ENCODE measurements at places on chromosomes 2 and 18.

DNA sequence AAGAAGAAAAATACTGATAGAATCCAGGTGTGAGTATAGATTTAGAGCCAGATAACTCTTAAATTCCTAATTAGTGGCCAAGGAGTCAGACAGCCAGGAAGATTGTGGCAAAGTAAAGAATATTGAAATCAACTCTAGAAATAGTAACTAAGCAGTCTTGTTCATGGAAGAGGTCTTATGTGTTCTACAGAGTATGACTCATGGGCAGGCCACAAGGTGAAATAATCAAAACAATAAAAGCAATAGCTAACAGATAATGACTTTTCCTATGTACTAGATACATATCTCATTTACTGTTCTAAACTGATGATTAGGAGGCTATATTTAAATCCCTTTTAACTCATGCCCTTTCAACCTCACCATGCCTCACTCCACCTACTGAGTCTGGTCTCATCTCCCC lies 227.4 kb upstream of the COL3A1 start:
- DNase-seq = no peak

DNA sequence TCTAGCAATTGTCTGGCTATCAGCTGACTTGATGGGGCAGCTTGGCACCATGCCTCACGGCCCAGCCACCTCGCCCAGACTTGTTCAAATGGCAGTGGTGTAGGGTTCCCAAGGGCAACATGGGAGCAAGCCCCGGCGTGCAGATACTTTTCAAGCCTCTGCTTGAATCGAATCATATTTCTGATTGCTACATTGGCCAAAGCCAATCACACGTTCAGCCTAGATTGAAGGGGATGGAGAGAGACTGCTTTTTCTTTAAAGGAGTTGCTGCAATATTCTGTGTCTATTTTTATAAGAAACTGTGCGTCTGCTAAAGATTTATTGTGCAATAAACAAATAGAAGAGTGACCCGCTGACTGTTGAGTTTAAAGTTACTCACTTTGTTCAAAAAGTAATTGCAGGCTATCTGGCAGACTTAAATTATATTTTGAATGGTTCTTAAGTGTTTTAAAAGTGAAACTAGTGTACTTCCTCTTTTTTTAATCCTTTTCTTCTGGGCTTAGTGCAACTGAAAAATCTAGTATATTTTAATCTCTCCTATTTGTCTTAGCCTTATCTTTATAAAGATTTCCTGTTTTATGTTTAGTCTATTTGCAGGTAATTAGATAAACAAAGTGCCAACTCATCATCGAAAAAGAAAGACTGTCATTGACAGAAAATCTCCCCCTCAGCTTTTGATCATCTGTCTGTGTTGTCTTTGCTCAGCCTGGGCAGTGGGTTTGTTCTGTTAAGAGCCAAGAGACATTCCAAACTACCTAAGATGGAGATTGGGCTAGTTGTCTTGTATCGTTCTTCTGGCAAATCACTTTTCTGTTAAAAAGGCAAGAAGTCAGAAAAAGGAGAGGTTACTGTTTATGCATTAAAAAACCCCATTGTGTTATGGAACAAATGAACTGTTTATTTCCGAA lies 156.1 kb downstream of the TPGS2 start:
- peak; percentile 74 for DNase-seq

GRCh38 chr2:213451542-213452239 lies 167.4 kb downstream of the SPAG16 start:
- DNase-seq = no peak

GRCh38 chr2:230949966-230950873 lies 25.2 kb upstream of the GPR55 start:
- peak; percentile 45 for DNase-seq

DNA sequence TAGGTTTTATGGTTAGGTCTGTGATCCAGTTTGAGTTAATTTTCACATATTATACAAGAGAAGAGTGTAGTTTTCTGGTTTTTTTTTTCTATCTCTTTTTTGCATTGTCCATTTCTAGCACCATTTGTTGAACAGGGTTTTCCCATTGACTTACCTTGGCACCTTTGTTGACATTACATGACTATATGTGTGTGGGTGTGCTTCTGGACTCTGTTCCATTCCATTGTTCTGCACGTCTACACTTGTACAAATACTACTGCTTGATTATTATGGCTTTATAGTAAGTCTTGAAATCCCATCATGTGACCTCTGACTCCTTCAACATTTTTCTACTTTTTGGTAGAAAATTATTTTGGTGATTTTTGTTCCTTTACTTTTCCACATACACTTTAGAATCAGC lies 38.7 kb downstream of the UBE2F start:
- no peak for DNase-seq

GRCh38 chr2:30230497-30231211 lies 680 bp upstream of the LBH start:
- peak; percentile 87 for DNase-seq

DNA sequence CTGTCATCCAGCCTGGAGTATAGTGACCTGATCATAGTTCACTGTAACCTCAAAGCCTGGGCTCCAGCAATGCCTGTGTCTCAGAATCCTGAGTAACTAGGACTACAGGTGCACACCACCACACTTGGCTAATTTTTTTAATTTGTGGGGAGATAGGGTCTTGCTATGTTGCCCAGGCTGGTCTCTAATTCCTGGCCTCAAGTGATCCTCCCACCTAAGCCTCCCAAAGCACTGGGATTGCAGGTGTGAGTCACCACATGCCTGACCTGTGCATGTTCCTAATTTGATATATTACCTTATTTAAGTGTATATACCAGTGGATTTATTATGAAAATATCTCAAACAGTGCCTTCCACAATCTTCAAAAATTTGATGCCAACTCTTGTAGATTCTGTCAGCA lies 123.6 kb upstream of the XIRP2 start:
- DNase-seq = no peak

DNA sequence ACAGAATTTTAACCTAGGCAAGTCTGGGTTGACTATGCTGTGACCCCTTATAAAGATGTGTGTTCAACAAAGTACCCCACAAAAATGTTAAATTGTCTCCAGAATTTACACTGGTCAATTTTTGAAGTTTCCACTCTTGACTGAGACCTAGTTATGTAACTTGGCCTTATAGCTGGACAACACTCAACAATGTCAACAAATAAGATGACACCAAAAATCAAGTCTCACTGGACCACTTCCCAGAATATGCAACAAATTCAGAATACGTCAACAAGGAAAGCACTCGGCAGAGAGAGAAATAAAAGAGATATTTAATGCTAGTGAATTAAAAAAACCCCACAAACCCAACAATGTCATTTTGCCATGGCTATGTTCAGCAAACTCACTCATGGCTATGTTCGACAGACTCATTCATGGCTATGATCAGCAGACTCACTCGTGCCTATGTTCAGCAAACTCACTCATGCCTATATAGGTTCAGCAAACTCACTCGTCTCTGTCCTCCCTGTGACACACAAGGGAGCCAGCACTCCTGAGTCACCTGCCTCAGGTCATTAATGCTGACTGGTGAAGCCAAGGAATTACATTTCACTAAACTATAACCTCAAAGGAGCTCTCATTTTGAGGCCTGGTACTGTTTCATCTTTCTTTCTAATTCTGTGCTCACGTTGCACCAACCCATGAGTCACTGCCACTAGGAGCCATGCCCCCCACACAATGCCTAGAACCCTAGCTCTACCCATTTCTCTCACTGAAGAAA lies 72.7 kb downstream of the PTPN2 start:
- DNase-seq = no peak

- no peak for DNase-seq
Observed at GRCh38 chr2:134549104-134549503, 169.7 kb downstream of the TMEM163 start.

DNA sequence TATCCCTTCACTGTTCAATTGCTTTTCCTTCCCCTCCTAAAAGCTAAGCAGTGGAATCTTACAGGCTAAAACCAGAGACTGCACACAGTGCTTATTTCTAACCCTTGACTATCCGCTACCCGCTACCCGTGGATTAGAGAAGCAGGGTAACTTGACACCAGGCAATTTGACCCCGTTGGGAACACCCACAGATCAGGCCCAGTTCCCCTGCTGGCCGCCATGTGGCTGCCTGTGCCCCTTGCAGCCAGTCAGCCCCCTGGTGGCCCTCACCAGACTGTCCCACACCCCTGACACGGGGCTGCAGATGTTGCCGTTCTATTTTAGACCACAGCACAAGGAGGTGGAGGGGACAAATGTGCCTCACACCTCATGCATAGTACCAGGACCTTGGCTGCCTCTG lies 74.8 kb downstream of the TXNL1 start:
- no peak for DNase-seq

- no peak for DNase-seq
Observed at GRCh38 chr2:190717306-190717705, 68.4 kb downstream of the NAB1 start.

DNA sequence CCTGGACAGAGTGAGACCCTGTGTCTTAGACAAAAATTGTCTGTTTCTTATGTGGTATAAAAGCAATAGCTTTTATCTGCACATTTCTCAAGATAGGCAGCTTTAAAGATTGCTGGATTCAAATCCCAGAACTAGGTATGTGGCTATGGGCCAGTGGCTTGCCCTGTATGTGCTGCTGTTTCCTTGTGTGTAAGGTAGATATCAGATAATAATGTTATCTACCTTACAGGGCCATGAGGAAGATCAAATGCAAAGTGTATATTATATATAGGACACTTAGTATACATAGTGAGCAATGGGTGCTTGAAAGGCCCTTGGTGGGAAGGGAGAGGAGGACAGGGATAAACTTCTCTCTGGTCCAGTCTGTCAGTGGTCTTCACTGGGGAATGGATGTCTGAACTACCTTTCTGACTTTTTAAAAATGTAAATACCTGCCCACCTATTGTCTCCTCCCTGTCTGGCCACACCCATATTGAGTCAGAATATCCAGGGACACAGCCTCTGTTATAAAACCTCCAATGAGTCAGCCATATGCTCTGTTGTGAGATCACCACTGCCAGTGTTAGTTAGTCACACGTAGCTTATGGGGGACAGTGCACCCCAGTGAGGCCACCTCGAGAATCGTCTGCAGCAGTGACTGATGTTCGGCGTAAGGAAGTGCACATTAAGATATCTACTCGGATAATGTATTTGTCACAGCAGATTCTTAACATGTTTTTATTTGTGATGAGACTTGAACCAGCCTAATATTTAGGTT lies 383.4 kb downstream of the PTPRM start:
- no peak for DNase-seq

- no peak for DNase-seq
Observed at GRCh38 chr2:173761603-173762119, 203.5 kb downstream of the SP3 start.

DNA sequence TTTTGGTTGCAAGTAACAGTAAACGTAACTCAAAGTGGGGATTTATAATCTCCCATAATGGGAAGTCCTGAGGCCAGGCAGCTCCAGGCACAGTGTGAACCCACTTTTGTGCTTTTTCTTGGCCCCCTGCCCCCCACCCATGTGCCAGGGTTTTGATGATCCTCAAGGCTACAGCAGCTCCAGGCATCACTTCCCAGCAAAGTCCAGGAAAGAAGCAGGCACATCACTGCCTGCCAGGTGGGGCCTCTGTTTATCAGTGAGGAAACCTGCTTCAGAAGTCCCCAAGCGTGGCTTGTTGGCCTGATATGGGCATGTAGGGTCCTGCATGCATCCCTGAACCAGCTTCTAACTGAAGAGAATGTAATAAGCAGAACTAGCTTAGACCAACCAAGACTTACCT lies 299.2 kb upstream of the SKOR2 start:
- no peak for DNase-seq

- no peak for DNase-seq
Observed at GRCh38 chr18:12106471-12106870, 12.8 kb downstream of the ANKRD62 start.

GRCh38 chr18:28409811-28410210 lies 232.9 kb upstream of the CDH2 start:
- DNase-seq = no peak

- DNase-seq = no peak
Observed at GRCh38 chr2:223197046-223197445, 145.1 kb downstream of the KCNE4 start.

- DNase-seq = no peak
Observed at GRCh38 chr18:66138642-66139041, 387.8 kb downstream of the CDH7 start.

Measured in lower leg skin (tissue), 4 donors.